ENCODE measurements at places on chromosomes 6 and 20.

DNA sequence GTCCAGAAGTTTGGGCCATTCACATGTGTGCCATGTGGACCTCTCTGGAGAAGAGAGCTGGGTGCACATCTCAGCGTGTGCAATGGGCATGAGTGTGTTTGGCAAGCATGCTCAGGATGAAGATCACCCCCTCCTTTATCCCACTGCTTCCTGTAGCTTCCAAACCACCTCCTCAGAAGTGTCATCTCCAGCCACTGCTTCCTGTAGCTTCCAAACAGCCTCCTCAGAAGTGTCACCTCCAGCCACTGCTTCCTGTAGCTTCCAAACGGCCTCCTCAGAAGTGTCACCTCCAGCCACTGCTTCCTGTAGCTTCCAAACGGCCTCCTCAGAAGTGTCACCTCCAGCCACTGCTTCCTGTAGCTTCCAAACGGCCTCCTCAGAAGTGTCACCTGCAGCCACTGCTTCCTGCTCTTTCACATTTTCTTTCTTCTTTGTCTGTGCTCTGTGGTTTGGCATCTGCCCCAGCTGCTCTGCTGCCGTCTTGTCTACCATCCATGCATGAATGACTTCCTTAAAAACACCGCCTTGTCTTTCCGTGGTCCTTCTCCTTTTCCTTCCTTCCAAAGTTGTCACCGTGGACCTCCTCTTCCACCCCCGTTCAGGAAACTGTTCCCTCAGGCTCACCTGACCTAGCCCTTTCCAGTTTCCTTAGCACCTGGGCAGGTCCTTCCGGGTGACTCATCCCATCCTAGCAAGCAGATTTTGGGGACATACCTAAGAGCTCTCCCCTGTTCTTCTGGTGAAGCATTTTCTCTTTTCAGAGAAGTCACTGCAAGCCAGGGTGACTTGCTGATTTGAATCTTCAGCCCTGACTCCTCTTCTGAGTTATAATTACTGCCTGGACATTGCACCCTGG is 43.5 kb upstream of the TIAM2 start:
- no peak for DNase-seq

- DNase-seq: no peak
Measured at GRCh38 chr6:90829311-90829710, 242.4 kb upstream of the MAP3K7 start.

DNA sequence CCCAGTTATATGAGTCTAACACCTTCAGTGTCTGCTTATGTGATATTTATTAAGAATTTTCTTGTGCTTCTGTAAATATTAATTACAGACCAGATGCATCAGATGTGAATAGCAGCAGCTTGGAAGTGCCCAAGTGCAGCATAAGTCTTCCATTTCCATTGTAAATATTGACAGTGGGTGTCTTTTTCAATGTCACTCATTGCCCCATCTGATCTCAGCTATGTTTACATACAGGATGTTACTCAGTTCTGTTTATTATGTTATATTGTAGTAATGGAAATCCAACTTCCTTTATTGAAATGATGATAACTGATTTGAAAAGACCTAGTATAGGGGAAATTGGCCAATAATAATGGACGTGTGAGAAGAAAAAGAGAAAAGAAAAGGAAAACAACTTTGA is 296.7 kb downstream of the SAMD5 start:
- no peak for DNase-seq

DNA sequence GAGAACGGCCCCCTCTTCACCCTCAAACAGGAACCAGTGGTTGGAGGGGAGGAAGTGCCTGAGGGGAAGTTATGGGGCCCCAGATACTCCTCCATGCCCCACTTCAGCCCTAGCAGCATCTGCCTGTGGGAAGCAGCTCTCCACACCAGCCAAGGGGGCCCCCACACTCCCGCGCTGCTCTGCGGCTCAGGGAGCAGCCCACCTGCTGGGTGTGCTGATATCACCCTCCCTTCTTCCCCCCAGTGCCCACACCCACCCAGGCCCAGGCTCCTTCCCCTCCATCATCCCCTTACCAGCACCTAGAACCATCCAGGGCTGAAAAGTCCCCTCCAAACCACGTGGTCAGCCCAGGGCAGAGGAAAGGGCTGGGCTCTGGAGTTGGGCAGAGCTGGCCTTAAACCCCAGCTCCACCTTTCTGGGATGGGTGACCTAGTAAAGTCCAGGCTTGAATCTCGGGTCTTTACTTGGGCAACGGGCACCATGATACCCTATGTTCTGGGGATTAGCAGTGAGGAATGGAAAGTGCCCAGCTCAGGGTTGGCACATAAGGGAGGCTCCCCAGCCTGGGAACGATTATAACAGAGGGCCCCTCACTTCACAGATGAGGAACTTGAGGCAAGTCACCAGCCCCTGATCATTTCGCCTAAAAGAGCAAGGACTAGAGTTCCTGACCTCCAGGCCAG is 663 bp downstream of the LST1 start:
- no peak for DNase-seq

DNA sequence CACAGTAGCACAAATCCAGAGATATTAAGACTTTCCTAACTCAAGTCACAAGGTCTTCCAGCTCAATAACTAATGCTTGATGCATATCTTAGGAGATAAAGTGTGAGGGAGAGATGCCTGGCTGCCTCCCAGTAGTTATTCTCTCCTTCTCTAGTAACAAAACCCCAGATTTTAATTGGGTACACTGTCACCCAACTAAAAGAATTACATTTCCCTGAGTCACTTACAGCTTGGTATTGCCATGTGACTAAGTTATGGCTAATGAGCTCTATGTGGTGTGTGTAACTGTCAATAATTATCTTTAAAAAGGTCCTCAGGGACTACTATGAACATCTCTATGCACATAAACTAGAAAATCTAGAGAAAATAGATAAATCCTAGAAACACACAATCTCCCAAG is 32.0 kb downstream of the KIF6 start:
- no peak for DNase-seq

DNA sequence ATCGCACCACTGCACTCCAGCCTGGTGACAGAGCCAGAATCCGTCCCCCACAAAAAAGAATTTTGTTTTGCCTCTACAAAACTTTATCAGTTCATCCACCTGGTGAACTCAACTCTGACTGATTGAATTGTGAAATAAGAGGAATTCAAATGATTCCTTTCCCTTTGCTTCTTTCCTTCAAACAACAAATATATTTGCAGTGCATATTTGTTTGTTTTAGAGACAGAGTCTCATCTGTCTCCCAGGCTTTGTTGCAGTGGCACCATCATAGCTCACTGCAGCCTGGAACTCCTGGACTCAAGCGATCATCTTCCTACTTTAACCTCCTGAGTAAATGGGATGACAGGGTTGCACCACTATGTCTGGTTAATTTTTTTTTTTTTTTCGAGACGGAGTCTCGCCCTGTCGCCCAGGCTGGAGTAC is 23.2 kb upstream of the PIM1 start:
- no peak for DNase-seq

GRCh38 chr6:85079761-85080160 is 315.4 kb upstream of the TBX18 start:
- no peak for DNase-seq

GRCh38 chr20:17698384-17698783 is 1.4 kb upstream of the BANF2 start:
- no peak for DNase-seq

- no peak for DNase-seq
Measured at GRCh38 chr6:106084106-106084988, 1.8 kb upstream of the PRDM1 start.

- DNase-seq: no peak
Measured at GRCh38 chr6:45438849-45439406, 61.2 kb upstream of the SUPT3H start.

DNA sequence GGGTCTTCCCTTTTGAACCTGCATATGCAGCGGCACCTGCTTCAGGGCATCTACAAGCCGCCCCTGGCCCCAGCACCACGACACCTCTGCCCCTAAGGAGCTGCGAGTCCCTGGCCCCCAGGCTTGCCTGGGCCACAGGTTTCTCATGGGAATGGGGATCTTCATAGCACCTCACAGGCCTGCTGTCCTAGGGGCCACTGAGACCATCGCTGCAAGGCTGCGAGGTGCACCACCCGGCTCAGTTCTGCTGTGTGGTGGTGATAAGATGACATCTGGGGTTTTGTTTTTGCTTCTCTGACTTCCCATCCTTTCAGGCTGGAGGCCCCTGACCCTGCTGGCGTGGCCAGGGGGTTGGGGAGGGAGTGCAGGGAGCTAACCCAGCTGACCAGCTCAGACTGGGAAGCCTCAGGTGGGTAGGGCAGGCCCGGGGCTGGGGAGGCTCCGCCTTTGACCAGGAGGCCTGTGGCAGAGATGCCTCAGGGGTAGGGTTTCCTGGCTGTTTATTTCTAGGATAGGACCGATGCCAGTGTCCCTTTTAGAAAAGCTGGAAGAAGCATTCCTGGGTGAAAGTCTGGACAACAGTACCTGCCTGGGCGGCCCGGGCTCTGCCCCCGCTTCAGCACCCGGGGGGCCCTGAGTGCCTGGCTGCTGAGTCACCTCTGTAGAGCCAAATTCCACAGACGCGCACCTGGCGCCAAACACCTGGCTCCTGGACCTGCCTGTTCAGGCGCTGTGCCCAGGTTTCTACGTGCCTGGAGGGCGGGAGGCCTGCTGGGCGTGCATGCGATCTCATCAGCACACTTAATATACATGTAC is 264.7 kb downstream of the DLL1 start:
- no peak for DNase-seq

DNA sequence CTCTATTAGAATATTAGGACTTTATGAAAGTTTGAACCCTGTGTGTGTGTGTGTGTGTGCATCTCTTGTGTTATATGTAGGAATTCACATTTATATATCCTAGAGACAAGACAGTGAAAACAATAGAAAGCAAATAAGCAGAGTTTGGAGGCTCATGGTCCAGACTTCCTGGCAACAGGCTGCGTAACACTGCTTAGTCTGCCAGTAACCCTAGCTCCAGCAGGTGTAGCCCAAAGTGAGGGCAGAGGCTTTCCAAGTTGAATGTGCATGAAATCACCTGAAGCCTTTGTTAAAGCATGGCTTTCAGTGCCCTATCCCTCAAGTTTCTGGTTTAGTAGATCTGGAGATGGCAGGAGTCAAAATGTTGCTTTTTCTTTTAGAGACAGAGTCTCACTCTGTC is 569.9 kb downstream of the KIF16B start:
- no peak for DNase-seq

- DNase-seq: no peak
Measured at GRCh38 chr6:158897236-158897635, 78.1 kb upstream of the EZR start.

DNA sequence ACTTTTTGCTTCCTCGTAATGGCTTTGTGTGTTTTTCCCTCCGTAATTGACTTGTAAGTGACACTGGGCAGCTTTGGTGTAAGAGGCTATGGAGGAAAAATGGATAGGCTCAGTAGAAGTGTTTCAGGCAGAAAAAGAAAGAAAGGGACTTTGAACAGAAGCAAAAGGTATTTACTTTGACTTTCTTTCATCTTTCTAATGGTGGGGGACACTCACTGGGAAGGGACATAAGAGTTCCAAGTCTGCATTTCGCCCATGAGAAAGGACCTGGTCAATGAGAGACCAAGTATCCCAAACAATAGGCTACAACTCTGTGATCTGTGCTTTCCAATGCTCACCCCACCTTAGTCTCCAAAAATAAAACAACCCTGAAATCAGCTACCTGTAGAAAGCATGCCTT is 41.6 kb downstream of the NOX3 start:
- DNase-seq: no peak
